Left hindlimb (tissue), 1 donor: ENCODE measurements at places on chromosomes 13 and 19.

GRCh38 chr13:19148561-19148960 is 33.1 kb downstream of the TUBA3C start:
- DNase-seq = no peak

DNA sequence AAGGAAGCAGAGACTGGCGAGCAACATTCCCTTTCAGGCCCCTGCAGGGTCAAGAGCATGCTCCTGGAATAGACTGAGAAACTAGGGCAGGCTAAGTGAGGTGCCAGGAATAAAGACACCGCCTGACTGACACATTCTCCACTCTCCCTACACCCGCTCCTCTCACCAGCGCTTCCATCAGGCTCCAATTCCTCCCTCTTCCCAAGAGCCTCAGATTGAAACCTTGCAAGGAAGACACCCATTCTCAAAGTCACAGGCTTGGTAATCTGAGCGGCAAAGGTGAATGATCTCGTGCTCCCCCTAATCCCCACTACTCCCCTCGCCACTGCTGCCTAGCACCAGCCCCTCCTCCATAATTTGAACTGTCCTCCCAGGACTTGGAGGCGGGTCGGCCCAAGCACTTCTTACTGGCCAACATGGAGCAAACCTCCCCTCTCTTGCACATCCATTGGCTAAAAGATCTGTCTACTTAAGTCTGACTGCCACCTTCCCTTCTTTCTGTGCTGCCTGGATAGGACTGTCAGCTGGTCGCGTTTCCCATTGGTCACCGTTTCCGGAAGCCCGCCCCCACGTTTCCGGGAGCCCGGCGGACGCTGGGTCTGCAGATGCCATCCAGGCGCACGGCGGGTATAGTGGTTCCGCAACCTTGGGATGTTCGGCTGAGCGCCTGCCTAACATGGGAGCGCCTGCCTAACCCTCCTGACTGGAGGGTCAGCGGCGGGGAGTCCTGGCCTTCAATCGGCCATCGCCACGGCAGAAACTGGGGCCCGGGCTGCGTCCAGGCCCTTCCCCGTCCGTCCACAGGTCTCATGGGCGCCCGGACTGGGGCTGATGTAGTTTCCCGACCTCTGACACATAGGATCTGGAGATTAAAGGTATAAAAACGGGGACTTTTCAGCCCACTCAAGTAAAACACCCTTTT is 33.6 kb downstream of the ZNF383 start:
- DNase-seq = peak; percentile 96

DNA sequence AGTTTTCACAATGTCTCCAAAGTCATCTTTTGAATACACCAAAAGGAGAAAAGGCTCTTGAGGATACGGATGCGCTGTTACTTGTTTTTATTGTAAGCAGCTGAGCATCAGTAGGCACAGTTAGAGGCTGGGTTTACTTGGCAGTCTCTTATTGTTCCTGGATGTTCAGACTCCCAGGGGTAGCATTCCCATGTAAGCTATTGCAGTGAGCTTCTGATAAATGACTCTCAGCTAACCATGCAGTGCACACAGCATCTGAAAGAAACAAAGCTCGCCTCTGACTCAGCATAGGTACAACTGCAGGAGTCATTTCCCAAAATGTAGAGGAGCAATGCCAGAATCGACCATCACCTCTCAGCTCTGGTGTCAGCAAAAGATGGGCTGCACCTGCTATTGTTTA is 84.8 kb downstream of the DCT start:
- DNase-seq = no peak

GRCh38 chr13:50226515-50227155 is 211.4 kb downstream of the KCNRG start:
- DNase-seq = no peak

- no peak for DNase-seq
These were observed 87.6 kb downstream of the ARHGEF7 start for GRCh38 chr13:111202745-111203144.

GRCh38 chr19:28644169-28644775 is 568.7 kb downstream of the UQCRFS1 start:
- DNase-seq = no peak

DNA sequence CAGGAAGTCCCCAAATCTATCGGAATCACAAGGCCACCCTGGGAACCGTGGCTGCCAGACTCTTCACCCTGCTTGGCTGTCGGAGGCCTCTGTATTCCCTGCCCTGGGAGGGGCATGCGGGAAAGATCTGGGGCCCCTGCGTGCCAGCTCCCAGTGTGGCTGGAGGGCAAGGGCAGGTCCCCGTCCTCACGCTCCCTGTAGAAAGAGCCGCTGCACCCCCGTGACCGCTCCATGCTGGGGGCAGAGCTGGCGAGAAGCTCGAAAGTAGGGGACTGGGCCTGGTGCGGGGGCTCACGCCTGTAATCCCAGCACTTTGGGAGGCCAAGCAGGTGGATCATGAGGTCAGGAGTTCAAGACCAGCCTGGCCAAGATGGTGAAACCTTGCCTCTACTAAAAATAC is 208.4 kb upstream of the SOX1 start:
- DNase-seq = no peak

DNA sequence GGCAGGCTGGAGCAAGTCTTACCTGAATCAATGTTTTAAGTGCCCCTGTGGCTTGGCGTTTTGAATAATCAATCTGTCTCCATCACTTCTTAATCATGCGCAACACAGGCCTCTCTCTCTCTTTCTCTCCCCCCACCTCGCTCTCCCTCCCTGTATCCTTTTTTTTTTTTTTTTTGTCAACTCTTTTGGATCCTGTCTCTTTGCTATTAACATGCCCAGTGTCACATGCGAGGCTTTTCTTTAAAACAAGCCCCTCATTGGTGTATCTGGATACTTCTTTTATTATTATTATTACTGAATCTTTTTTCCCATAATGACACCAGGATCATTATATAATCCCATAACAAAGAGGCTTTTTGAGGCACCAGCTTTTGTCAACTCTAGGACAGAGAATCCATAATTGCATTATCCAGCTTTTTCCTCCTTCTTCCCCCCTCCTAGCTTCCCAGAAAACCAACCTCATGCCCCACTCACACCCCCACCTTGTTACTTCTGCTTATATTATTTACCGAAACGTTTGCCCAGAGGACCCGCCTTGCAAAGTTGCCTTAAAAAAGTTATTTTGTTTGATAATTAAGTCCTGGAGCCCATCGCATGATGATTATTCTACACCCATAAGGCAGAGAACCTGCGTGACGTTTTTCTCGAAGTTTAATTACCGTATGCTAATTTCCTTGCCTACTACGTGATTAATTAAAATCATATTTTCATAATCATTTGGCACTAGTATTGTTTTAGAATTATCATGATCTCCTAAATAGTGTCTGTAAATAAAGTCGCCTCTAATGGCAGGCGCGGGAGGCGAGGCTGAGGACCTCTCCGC is 148.1 kb upstream of the ZNF536 start:
- no peak for DNase-seq

DNA sequence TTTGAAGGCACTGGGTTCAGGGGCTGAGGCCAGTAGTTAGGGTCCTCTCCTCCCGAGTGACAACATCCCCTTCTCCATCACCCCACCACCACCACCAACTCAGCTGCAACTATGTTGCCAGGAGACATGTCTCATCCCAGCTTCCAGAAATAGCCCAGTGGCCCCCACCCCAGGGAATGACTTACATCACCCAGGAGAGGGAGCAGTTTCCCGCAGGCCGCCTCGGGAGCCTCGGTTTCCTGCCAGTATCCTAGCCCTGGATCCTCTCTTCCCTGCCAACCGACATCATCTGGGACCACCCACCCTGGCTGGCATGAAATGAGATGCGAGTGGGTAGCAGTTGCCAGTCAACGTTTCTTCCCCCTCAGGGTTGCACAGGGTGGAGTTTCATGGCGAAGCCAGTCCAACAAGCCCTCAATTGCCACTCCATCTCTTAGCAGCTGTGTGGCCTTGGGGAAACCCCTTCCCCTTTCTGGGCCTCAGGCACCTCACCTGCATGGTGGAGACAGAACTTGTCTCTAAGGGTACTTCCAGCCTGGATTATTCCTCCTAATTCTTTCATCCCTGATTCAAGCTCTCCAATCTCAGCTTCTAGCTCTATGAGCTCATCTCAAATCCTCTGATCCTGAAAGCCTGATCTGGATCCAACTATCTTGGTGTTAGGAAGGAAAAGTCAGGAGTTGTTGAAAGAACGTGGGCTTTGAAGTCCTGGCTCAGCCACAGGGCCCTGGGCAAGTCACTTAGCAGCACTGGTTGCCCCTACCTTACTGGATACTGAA is 3.9 kb upstream of the GSK3A start:
- peak; percentile 82 for DNase-seq

GRCh38 chr19:28359431-28360414 is 853.2 kb downstream of the UQCRFS1 start:
- no peak for DNase-seq

GRCh38 chr19:33875071-33875470 is 78.4 kb downstream of the KCTD15 start:
- DNase-seq = no peak

DNA sequence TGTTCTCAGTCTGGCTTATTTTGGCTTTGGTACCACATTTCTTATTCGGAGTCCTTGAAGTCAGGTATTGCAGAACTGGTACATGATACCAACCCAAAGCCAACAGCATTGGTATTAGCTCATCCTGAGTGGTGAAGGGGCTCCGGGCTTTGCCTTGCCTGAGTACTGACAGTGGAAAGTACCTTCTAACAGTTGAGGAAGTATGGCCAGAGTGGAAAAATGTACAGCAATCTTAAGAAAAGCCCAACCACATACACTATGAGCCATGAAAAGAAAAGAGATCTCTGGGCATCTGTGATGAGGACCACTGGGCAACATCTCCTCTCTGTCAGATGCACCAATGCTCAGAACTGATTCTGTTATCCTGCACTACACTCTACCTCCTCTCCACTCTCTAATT is 8.3 kb downstream of the LCP1 start:
- no peak for DNase-seq
